ENCODE measurements at places on chromosomes 3 and 15.

- no peak for DNase-seq
Measured at GRCh38 chr15:90924375-90924774, 8.0 kb downstream of the HDDC3 start.

DNA sequence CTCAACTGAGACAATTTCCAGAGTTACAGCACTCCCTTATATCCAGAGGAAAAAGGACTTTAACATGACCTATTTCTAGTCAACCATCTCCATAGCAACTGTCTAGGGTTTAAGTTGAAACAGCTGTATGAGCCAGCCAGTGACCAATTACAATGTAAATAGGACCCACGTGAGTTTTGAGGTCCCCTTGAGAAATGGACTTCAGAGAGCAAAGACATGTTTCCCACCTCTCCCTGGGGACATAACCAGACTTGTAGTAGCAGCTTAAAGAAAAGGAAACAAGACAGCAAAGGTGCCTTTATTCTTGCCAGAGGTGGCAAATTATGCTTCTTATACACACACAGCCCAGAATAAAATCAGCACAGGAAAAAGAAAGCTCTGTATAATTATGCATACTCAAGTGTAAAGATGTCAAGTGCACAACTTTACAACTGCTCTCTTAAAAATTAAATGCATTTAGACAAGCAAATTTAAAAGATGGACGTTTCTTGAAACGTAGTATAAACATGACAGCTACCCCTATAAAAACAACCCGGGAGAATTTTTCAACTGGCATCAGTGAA lies 40.2 kb downstream of the SUMF1 start:
- no peak for DNase-seq

- DNase-seq = no peak
Measured at GRCh38 chr3:125186261-125186787, 26.2 kb downstream of the SLC12A8 start.

- no peak for DNase-seq
Measured at GRCh38 chr3:37030588-37030987, 37.3 kb downstream of the MLH1 start.

- DNase-seq = no peak
Measured at GRCh38 chr3:90128391-90128790, 1021.0 kb downstream of the EPHA3 start.

GRCh38 chr3:177878957-177879356 lies 657.3 kb upstream of the KCNMB2 start:
- DNase-seq = no peak

- DNase-seq = peak; percentile 66
Measured at GRCh38 chr15:38002883-38003477, 68.5 kb downstream of the TMCO5A start.

DNA sequence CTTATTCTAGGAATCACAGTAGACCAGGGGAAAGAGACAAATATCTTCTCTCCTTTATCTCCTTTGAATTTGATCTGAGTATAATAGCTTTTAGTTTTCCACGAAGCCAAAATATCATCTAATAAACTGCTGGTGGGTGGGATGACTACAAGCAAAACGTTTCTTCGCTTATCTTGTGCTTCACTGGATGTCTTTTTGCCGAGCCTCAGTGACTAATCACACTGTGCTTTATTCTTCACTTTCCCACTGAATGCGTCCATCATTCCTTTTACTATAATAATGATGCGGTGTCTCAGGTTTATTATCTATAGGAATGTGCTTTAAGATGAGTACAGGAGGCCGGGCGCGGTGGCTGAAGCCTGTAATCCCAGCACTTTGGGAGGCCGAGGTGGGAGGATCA lies 32.5 kb downstream of the CEP152 start:
- DNase-seq = no peak

GRCh38 chr3:167084545-167084944 lies 295.6 kb downstream of the ZBBX start:
- DNase-seq = no peak

DNA sequence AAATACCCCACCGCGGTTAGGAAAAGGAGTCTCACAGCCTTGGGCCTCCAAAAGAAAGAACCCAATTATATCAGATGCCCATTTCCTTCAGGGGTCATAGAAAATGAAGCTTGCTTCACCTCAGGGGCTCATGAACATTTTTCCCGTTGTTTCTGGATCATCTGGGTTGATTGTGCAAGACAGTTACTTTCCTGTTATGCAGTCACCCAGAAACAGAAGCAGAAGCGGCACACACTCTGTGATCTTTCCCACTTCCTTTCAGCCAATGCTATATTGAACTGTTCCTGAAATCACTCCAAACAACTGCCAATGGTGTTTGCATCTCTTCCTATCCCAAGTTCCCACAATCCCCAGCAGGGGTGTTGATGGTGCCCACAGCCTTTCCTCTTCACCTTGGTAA lies 295.6 kb upstream of the RASGRP1 start:
- no peak for DNase-seq

GRCh38 chr3:54733106-54734006 lies 194.5 kb downstream of the LRTM1 start:
- no peak for DNase-seq

DNA sequence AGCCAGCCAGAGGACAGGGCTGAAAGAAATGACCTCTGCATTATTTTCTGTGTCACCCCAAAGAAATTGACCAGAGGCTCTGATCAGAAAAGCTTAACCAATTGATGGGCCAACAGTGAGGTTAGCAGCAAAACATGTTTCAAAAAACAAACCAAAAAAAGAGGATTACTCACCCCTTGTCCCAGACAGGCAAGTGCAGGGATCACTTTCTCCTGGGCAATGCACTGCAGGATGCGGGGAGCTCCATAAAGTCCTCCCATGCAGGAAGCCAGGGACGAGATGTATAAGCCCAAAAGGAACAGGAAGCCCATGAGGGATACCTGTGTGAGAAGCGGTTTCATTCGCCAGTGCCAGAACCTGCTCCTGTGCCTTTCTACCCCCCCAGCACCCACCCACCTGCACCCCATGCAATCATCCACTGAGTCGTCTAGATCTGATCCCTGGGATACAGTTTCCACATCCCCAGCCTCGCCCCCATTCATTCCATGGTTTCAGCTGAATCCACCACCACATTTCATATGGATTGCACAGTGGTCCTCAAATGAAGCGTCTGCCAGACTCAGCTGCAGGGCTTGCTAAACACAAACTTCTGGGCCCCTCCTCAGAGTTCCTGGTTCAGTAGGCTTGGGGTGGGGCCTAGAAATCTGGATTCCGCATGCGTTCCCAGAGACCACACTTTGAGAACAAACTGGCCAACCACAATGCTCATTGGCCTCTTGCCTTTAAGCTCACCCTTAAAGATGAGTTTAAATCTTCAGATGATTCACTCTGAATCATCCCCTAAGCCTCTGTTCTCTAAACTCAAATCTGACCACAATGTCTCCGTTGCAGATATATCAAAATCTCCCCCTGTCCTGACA lies 54.4 kb upstream of the HEG1 start:
- no peak for DNase-seq

- no peak for DNase-seq
Measured at GRCh38 chr15:66411190-66411589, 24.5 kb downstream of the MAP2K1 start.

DNA sequence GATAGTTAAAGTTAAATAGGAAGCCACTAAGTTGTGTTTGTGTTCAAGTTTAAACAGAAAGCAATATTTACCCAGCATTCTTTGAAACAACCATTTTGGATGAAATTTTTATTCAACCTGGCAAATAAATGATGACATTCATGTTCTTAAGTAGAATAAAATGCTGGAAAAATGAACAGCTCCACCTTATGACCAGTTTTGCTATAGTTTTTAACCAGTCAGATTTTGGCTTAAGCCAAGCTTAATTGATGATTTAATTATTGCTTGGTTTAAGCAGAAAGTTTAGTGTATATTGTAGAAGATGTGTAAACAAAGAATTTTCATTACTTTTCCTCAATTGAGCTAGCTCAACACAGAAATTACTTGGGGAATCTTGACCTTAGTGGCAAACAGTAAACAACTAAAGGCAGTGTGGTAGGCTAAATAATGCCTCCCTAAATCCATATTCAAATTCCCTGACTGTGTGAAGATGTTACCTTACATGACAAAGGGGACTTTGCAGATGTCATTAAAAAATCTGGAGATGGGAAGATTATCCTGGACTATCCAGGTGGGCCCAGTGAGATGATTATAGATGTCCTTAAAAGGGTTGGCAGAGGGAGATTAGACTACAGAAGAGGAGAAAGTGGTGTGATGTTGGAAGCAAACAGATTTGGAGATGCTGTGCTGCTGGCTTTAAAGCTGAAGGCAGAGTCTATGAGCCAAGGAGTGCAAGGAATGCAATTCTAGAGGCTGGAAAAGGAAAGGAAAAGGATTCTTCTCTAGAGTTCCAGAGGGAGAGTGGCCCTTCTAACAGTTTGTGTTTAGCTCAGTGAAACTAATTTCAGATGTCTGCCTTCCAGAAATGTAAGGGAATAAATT lies 448.6 kb upstream of the GOLIM4 start:
- DNase-seq = no peak

DNA sequence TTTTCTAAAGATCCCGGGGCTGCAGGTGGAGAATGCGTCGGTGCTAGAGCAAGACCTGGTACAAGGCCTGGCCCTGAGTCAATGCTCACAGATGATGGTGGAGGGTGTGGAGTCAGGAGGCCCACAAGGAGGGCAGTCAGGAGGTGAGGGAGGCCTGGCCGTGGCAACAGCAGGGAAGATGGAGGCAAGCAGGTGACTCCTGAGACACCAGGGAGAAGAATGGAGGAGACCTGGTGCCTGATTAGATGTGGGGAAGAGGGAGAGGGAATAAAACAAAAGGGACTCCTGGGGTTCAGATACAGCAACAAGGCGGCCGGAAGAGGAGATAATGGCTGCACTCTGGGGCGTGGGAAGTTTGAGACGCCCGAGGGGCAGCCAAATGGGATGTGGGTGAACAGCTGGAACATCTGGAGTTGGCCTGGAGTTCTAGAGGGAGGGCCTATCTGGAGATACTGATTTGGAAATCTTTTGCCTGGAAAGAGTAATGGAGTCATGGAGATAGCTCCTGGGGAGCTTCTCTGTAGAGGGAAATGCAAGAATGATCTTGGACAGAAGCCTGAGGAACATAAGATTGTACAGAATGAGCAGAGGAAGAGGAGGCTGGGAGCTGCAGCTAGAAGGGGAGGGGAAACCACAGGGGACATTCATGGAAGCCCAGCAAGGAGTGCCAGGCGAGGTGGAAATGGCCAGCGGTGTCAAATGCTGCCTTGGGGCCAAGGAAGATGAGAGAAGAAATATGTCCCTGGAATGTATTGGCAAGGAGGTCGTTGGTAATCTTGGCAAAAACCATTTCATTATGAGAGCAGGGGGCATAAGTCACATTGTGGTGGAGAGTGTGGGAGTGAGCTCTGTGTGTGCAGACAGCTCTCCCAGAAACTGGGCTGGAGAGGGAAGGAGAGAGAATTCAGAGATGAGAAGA lies 67.5 kb upstream of the CORO2B start:
- no peak for DNase-seq

- no peak for DNase-seq
Measured at GRCh38 chr3:13164893-13165492, 91.8 kb upstream of the IQSEC1 start.

- DNase-seq = no peak
Measured at GRCh38 chr3:14685179-14685578, 10.2 kb downstream of the C3orf20 start.

GRCh38 chr15:57684491-57685151 lies 21.9 kb upstream of the POLR2M start:
- no peak for DNase-seq

- DNase-seq = no peak
Measured at GRCh38 chr3:172102123-172102882, 62.9 kb downstream of the FNDC3B start.
